Activated CD4-positive, alpha-beta T cell treated with anti-CD3 and anti-CD28 coated beads, Interleukin-2, amount 50 U/mL, for 1 hour (primary cell): ENCODE measurements at places on chromosomes 5 and 9.

DNA sequence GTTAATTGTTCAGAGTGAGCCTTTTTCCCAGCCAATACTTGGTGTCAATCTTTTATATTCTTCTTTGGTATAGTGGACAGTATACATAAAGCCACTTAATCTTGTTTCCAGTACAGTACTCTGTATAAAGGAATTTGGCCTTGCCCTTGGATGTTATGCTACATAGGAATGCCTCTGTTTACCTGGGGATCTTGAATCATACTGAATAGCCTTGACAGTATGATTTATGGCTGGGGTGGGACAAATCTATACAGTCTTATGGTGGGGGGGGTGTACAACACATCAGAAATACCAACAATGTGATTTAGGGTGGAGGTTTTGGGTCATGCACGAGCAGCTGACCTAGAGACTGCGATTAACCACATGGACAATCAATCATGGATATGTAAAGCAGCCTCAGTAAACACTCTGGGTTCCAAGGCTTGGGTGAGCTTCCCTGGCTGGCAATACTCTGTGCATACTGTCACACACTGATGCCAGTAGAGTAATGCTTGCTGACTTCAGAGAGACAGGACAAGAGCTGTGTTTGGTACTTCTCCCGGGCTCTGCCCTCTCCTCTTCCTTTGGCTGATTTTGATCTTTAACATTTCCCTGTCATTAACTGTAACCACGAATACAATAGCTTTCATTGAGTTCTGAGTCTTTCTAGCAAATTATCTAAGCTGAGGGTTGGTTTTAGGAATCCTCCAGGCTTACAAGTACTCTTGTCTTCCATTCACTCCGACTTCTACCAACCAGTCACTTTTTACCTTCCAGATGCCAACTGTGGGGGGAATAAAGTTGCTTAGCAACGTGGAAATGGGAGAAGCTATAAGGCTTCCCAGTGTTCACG lies 84.6 kb downstream of the IARS1 start:
- DNase-seq = no peak

- DNase-seq = no peak
Observed at GRCh38 chr9:98018347-98018746, 35.2 kb downstream of the ANP32B start.

- DNase-seq = peak; percentile 23
Observed at GRCh38 chr5:157689942-157690689, 18.8 kb downstream of the C5orf52 start.

- DNase-seq = no peak
Observed at GRCh38 chr9:129138144-129138462, 26.9 kb downstream of the PTPA start.

DNA sequence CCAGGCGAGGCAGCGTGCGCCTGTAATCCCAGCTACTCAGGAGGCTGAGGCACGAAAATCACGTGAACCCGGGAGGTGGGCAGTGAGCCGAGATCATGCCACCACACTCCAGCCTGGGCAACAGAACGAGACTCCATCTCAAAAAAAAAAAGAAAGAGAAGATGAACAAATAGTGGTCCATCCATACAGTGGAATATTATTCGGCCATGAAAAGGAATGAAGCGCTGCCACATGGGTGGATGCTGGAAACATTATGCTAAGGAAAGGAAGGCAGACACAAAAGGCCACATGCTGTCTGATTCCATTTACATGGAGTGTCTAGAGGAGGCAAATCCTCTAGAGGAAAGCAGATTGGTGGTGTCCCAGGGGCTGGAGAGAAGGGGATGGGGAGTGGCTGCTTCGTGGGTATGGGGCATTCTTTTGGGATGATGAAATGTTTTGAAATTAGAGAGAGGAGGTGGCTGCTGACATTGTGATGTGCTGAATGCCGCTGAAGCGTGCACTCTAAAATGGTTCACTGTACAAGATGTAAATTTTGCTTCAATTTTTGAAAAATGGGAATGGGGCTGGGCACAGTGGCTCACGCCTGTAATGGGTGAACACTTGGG lies 17.0 kb downstream of the PLPP7 start:
- no peak for DNase-seq

GRCh38 chr9:104448036-104448435 lies 56.0 kb upstream of the OR13F1 start:
- no peak for DNase-seq

DNA sequence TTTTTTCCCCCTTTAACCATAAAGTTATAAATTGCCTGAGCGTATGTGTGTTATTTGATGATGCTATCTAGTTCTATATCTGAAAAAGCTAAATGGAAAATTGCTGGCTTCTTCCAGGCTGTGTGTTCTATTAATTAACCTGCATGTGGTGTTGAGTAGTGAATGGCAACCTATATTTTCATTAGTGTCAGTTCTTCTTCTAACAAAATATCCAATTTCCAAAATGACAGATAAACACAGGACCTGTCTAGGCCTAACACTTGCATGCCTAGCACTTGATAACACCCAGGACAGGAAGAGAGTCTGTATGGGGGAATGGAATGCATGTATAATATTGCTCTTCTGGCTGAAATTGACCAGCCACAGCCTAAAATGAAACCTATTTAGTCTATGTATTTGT lies 91.7 kb downstream of the CD180 start:
- no peak for DNase-seq

DNA sequence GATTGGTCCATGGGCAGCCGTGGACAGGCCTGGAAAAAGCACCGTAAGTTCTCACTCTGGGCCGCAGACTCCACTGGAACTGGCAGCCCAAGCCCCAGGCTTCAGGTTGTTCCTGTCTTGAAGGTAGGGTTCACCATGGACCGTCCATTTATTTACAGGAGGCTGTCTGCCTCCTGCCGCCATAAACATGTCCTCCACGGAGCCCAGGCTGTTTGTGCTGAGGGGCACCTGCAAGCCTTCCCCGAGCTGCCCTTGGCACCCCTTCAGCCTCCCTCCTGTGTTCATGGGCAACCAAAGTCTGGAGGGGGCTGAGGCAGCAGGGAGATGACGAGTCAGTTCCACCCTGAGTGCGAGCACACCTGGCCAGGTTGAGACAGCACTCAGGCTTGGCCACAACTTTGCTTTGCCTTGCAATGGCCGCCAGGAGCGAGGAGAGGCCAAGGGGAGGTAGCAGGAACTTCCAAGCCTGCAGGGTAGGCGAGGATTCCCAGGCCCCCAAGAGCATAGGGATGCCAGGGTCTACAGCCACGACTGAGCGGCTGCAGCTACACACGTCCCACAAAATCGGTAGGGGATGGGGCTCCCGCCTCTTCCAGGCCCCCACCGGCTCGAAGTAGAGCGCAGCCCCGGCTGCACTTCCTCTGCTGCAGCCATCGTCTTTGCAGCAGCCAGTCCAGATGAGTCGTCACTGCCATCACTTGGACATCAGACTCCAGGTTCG lies 1625.6 kb upstream of the ACO1 start:
- DNase-seq = no peak

- no peak for DNase-seq
Observed at GRCh38 chr5:147789820-147790219, 7.3 kb upstream of the JAKMIP2 start.

DNA sequence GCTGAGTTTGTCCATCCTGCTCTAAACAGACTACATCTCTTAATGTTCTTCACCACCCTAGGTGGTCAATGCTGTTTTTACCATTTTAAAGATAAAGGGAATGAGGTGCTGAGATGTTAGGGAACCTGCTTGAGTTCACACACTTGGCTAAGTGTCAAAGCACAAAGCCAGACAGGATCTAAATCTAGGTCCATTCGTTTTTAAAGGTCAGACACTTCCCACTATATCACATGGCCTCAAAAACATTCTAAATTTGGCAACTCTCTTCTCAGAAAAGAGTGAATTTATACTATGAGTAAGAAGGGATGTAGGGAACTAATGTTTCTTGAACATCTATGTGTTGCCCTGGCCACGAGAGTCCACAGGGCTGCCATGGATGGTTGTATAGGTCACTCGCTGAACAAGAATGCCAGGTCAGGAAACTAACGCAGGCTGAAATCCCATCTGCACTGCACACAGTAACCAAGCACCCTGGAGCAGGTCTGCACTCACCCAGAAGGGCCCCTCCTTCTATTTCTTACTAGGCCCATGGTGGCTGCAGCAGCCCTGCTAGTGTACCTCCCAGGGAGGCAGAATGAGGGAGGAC lies 213.0 kb downstream of the SPOCK1 start:
- no peak for DNase-seq

- no peak for DNase-seq
Observed at GRCh38 chr5:138096997-138097828, 13.4 kb downstream of the WNT8A start.

- no peak for DNase-seq
Observed at GRCh38 chr5:158212917-158213316, 354.0 kb upstream of the CLINT1 start.

DNA sequence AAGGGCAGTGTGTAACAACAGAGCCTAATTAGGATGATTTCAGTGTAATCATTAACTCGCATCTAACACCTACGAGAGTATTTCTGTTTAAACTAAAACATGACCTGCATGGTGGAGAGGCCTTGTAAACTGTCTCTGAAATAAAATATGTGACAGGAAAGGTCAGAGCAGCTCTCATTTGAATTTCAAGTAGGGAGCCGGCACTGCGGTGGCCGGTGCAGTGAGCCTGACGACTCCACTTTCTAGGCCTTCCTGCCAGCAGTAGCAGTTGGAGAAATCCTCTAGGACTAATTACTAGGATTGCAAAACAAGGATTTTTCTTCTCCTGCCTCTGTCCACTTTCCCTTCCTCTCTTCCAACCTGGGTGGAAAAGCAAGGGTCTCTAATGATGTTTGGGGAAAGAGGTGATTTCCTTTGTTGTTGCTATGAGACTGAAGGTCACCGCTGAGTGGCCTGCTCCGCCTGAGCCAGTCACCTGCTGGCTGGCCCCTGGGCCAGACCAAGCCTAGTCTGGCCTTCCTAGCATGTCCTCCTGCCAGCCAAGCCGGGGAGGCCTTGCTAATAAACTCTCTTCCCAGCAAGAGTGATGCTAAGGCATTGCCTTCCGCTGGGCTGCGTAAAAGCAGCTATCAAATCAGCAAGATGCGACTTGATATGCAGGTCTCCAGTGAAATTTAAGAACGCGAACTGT lies 245.7 kb downstream of the PSAT1 start:
- no peak for DNase-seq

- no peak for DNase-seq
Observed at GRCh38 chr5:134447815-134448520, 36.3 kb upstream of the CDKN2AIPNL start.

DNA sequence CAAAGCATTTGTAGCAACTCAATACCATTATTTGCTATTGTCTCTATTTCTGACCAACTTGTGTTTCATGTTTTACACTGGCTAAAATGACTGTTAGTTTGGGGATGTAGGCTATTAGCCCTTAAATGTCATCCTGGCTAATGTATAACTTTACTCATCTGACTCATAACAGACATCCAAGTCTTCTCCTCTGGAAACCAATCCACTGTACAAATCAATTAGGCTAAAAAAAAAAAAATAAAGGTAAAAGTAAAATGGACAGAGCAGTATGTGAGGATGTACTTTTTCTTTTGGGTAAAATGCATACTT lies 20.6 kb downstream of the MEGF9 start:
- no peak for DNase-seq

- no peak for DNase-seq
Observed at GRCh38 chr5:66021585-66021984, 95.2 kb downstream of the ERBIN start.

GRCh38 chr5:119339344-119339743 lies 16.5 kb upstream of the TNFAIP8 start:
- no peak for DNase-seq

GRCh38 chr9:18429070-18429469 lies 44.9 kb upstream of the ADAMTSL1 start:
- DNase-seq = no peak

DNA sequence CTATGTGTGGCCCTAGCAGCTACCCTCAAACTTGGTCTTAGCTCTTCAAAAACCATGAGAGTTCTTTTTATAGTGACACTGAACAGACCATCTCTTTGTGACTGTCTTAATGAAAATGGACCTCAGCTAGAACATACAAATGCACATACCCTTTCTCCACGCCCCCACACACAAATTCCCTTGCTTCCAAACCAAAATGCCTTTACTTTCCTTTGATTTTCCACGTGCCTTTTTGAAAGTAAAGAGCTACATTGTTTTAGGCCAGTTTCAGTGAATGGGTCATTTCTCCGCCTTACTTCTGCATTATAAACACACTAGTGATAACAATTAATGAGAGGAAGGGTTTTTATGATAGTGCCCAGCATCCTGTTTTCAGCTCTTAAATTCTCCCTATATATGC lies 105.8 kb upstream of the EFNA5 start:
- DNase-seq = no peak

GRCh38 chr5:179788193-179788854 lies 5.5 kb upstream of the LTC4S start:
- DNase-seq = no peak
